ENCODE measurements at places on chromosomes 4 and X.

DNA sequence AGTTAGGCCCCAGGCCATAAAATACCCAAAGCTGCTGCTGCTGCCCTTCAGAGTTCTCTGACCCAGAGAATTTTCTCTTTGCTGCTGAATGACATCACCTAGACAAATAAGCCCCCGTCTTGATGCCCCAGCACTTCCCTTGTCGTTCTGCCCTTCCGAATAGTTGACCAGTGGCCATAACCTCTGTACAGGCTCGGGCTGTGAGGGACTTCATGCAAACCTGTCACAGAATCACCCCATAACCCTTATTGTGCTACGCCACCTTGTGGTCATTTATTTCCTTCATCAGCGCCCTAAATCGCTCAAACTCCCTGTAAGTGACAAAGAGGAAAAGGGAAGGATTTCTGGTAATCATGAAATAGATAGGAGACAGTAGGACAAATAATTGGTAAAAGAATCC lies 18.8 kb downstream of the SPACA5 start:
- peak; percentile 53 for DNase-seq

- no peak for DNase-seq
Observed at GRCh38 chr4:88381123-88381522, 2.5 kb downstream of the HERC6 start.

- DNase-seq, result peak; percentile 37
Observed at GRCh38 chr4:119050527-119051090, 85.0 kb upstream of the MYOZ2 start.

- no peak for DNase-seq
Observed at GRCh38 chrX:149493567-149494562, 11.2 kb downstream of the IDS start.

DNA sequence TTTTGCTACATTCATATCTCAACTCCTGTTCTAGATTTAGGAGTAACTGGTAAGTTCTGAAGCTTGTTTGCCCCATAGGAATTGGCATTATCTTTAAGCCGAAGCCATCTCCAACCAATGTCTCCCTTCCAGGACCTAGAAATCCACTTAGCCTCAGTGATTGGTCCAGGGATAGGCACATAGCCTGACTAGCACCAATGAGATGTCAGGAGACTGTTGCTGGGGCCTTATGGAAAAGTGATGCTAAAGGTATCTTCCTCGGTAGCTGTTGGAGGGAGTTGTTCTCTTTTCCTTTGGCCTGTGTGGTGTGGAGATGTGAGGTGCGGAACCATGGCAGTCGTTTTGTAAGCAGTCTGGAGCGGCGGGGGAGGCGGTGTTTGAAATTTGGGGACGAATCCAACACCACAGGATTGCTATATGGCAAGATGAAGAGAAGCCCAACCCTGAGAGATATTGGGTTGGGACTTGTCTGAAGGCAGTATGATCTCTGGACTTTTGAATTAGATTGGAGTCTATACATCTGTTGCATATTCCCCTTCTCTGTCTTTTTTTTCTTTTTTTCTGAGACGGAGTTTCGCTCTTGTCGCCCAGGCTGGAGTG lies 109.8 kb upstream of the ATP6AP2 start:
- no peak for DNase-seq

Data from fibroblast of skin of back (primary cell).